ENCODE measurements at places on chromosomes 3 and 15.

DNA sequence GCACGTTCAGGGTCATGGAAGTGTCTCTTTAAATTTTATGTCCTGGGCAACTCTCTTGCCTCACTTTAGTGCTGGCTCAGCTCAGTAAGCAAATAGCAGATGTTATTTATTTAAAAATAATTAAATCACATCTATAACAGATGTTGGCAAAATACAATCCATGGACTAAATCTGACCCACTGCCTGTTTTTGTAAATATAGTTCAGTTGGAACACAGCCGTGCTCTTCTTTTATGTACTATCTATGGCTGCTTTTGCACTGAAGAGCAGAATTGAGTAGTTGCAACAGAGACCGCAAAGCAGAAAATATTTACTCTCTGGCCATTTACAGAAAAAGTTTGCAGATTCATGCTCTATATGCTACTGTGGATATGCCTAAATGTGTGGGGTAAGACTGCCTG lies 79.2 kb downstream of the SAMMSON start:
- no peak for DNase-seq

- DNase-seq: no peak
Measured at GRCh38 chr3:169694117-169694516, 30.6 kb upstream of the MECOM start.

DNA sequence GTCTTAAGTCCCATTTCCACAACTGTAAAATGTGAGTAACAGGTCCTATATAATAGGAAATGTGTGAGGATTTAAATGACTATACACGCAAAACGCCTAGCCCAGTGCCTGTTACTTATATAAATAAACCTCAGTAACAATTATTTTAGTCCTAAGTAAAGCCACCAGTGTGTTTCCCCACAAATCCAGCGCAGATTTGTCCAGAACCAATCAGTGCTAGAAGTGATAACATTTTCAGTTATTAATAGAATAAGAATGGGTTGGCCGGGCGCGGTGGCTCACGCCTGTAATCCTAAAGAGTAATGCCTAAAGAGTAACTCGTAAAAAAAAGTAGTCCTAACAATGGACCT lies 561 bp downstream of the RPAP1 start:
- no peak for DNase-seq

GRCh38 chr3:172808969-172809546 lies 58.5 kb downstream of the ECT2 start:
- DNase-seq: no peak

DNA sequence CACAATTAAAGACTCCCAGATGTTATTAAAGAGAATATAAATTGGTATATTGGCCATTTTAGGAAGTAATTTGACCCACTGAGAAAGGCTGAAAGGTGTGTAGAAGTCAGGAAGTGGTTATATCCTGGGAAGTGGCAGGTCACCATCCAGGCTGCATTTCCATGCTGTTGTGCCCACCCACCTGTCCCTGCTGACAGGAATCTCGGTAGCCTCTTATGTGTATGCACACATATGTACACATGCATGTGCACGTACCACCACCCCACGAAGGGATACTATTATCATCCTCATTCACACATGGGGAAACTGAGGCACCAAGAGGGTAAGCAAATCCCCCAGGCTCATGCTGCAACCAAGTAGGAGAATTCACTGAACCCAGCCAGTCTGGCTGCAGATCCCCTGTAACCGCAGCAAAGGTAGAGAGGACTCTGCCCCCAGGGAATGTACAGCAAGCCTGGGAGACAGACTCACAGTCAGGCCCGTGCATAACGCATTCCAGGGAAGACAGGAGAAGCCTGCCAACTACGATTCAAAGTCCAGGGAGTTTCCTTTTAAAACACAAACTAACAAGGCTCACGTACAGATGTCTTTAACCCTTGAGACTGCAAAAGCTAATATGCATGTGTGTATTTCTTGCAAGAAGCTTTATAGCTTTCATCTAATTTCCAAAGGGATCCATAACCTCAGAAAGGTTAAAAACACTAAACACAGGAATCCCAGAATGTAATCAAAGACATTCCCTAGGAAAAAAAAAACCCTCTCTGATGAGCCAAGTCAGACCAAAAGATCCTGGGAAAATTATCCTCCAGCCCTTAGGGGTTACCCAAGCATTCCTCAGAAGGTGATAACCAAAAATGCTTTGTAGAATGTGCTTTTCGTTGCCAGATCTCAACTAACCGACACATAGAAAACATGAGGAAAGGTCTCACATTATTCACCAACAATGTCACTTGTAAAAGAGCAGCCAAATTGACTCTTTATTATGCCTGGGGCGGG lies 129.6 kb downstream of the ADAMTS17 start:
- DNase-seq: no peak

DNA sequence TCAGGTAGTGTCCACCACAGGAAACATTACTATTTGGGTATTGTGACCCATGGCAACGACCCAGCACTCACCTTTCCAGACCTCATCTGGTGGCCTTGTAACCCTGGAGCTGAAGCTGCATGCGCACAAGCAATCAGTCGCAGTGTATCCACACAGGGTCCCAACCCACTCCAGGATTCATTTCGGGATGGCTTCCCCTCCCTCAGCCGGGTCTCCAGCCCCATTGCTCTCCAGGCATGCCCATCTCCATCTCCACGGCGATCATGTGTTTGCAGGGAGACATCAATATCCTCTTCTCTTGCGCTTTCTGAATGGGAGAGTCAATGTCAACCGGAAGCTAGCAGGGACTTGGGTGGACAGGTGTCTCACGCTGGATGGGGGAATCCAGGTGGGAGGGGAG lies 35.2 kb downstream of the GOLGA6L2 start:
- DNase-seq: no peak

GRCh38 chr15:36755341-36756000 lies 176.0 kb downstream of the CDIN1 start:
- no peak for DNase-seq

GRCh38 chr3:195256639-195257453 lies 14.1 kb downstream of the XXYLT1 start:
- no peak for DNase-seq

DNA sequence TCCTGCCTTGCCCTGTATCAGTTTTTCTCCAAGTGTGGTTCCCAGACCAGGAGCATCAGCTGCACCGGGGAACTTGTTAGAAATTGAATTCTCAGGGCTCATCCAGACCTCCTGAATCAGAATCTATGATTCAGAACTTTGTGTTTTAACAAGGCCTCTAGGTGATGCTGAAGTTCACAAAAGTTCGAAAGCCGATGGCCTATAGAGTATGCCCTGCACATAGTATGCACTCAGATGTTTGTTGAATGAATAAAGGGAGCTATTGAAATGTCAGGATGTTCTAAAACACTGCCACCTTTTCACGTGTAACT lies 664 bp upstream of the LARP6 start:
- DNase-seq: no peak

GRCh38 chr15:71447328-71448250 lies 332.3 kb downstream of the THSD4 start:
- DNase-seq: no peak

DNA sequence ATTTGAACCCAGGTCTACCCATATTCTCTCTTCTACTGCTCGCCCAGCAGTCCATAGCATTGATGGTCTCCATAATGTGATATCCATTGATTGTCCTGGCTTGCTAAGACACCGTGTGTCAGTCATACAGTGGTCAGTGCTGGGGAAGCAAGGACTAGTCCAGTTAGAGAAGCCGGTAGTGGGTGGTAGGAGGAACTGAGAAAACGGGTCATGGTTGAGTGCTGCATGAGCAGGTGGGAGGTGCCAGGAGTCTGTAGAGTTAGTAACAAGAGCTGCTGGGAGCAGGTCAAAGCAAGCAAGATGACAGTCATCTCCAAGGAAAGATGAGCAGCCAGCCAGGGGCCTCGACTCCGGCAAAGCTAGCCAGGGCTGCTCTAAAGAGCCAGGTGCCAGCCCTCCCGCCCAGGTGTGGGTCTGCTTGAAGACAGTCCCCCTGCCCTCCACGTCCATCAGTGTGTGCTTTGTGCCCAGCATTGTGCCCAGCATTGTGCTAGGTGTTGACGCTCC lies 29.5 kb upstream of the USP3 start:
- DNase-seq: no peak

DNA sequence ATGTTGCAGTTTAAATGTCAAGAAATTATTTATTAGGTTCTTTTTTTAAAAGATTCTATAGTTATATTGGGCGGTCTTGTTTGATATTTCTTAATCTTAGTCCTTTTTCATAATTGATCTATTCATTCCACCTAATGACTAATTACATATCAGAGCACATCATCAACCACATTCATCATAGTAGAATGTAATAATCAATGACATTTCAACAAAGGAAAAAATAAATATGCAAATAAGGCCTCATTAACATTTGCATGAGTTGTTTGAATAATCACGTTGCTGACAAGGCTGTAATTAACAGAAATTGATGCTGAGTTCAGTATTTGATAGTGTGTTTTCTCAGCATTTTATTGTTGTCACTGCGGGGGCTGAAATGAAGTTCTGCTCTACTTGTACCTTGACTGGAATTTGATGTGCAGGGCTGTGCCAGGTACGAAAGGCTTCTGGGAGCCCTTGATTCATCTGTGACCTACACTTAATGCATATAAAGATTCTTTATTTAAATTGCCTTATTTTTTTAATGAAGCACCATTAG lies 215.7 kb downstream of the TCF12 start:
- DNase-seq: no peak

- DNase-seq: no peak
Measured at GRCh38 chr15:97745481-97746071, 214.9 kb upstream of the ARRDC4 start.

DNA sequence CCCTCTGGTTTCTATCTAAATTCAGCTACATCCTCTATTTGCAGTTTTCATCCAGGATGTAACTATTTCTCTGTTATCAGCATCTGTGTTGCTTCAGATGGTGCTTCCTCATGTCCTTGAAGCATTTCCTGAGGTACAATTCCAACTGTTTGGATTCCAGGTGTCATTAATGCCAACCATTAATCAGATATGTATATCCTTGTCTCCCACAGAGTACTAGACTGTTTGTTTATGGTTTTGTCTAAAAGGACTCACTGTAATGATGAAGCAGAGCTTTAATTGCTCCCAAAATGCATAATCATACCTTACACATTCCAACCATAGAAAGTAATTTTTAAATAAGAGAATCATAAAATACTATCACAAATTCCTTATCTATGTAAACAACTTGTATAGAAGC lies 288.5 kb upstream of the MME start:
- no peak for DNase-seq

- DNase-seq: no peak
Measured at GRCh38 chr3:139642996-139643395, 34.8 kb downstream of the NMNAT3 start.

DNA sequence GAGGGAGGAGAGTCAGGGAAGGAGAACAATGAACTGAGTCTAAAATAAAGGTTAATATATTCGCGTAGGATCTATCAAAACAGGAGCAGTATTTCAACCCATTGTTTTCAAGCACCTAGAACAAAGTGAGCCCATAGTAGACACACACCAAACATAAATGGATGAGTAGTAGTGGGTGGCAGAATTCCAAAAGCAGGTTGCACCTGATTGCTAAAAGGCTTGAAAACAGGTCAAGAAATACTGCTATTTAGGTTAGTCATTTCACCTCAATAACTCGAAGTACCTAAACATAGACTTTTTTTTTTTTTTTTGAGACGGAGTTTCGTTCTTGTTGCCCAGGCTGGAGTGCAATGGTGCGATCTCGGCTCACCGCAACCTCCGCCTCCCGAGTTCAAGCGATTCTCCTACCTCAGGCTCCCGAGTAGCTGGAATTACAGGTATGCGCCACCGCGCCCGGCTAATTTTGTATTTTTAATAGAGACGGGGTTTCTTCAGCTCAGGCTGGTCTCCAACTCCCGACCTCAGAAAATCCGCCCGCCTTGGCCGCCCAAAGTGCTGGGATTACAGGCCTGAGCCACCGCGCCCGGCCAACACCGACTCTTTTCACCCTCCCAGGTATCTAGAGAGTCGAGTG lies 855 bp upstream of the ABHD5 start:
- DNase-seq: no peak
